ENCODE measurements at places on chromosomes 12 and 14. TPM values are rescaled to one million over a fixed set of nuclear protein-coding genes. Genes with fewer than 3 reads are reported as not detected.

The NFE2 gene
- 0.62 TPM for total RNA-seq

The CCND2 gene
- total RNA-seq: 300 TPM

The SMOC1 gene
- total RNA-seq: 18.6 TPM

The HOXC5 gene
- total RNA-seq: not detected

The TRHDE gene
- total RNA-seq: 57.1 TPM

The MAP3K9 gene
- total RNA-seq: 19.3 TPM

The FSCB gene
- not detected for total RNA-seq

- DNase-seq: no peak
Measured at GRCh38 chr14:87430810-87431209, 562.2 kb downstream of the GALC start.

DNA sequence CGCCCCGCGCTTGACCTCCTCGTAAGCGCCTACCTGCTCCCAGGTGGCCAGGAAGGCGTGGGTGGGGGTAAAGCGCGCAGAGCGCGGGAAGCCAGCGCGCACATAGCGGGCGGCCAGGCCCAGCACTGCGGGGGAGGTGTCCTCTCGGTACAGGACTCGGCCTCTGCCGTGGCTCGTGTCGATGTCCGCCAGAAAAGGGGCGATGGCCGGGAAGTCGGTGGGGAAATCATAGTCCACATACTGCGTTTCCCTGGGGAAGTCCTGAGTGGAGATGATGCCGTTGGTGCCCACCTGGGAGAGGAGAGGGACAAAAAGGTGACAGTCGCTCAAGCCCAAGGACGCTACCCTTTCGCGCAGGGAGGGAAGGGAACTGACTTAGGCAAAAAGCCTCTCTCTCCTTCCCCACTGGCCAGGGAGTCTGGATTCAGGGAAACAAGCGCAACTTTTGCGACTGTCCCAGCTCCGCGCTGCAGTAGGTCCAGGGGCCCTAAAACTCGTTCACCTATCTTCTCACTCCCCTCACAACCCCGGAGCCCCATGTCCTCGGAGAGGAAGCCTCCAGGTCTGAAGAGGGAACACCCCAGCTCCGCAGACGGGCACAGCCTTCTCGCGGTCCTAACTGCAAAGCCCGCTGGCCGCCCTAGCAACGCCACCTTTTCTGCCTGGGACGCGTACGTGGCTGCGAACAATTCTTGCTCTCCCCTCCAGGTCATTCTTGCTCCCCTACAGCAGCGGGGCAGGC lies 815 bp downstream of the NID2 start:
- DNase-seq: no peak

DNA sequence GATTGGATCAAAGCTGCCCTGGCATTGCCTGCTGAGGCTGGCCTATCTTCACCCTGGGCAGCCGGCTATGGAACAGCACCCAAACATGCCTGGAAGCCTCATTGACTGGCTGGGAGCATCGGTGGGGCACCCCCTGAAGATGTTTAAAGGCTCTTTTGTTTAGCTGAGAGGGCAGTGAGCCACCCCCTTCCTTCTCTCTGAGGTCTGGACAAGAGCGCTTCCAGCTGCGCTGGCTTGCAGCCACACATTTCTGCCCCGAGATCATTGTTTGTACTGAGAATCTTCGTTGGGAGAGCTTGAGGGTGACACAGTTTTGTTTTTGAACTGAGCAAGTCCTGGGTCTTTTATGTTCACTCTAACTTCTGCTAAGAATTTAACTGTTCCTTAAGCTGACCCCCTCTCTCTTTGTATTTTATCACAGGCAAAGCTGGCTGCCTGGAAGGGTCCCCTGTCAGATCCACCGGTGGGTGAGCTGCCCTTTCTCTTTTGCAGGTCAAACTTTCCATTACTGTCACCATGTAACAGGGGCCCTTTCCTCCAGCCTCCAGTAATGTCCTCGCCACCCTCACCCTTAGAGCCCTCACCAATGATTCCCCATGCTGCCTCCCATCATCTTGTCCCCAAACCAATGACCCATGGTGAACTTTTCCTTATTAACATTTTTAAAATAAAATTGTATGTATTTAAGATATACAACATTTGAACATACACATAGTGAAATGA lies 212.2 kb downstream of the KIF26A start:
- DNase-seq: peak; percentile 64

- DNase-seq: no peak
Measured at GRCh38 chr12:69355363-69356028, 4.0 kb upstream of the YEATS4 start.

- DNase-seq: no peak
Measured at GRCh38 chr12:79662046-79662811, 28.5 kb downstream of the PAWR start.

DNA sequence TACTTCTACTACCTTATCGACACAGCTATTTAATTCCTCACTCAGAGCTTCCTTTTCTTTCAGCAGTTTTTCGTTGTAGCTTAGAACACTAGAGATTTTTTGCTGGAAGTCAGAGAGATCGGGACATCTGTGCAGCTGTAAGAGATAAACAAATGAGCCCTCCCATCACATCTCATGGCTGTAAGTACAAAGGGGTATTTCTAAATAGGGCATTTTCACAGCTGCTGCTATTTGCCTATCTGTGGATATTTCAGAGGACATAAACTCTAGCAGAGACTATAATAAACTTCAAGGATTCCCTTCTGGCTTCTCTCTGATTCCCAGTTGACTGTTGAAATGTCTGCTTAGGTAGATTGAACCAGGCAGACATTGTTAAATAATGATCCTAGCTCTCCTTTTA lies 76.1 kb upstream of the SAV1 start:
- DNase-seq: no peak

GRCh38 chr12:87981495-87981894 lies 47.7 kb downstream of the C12orf50 start:
- no peak for DNase-seq

GRCh38 chr14:40417777-40418401 lies 985.7 kb upstream of the FBXO33 start:
- no peak for DNase-seq

DNA sequence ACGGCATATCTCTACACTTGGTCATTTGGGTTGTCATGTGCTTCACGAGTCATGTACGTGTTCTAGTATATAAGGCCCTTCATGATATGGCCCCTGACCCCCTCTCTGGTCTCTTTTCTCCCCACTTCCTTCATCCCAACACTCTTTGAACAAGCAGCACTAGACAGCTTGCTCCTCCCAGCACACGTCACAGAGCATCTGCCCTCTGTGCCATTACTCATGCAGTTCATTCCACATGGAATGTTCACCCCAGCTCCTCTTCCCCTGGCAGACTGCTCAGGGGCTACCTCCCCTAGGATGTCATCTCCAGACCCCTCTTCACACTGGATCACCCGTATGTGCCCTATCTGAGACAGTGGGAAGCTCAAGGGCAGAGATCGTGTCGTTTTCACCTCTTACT lies 14.1 kb upstream of the LRP1-AS start:
- DNase-seq: no peak

- no peak for DNase-seq
Measured at GRCh38 chr14:101780887-101781239, 19.4 kb downstream of the PPP2R5C start.

DNA sequence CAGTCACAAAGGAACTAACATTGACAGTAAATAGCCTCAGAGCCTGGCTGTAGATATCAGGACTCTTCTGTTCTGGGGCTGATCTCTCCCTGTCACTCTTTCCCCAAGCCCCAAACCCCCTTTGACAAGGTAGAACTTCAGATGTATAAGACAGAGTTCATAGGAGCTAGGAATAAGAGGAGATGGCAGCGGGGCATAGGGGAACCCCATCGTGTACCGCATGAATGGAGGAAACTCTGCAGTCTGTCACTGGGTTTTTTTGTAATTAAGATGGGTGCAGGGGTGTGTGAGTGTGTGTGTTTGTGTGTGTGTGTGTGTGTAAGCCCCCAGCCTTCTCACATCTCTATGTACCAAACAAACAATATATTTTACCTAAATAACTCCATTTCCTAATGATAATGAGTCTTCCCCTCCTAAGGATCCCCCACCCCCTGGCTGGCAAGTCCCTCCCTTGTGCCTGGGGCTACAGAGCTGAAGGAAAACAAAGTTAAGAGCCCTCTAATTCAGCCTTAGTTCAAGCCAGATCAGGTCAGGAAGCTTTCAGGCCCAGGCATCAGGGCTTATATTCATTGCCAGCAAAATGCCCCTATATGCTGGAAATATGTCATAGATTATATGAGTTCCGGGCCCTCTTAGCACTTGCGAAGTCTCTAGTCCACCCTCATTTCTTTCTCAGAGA lies 9.1 kb upstream of the HOXC4 start:
- no peak for DNase-seq

DNA sequence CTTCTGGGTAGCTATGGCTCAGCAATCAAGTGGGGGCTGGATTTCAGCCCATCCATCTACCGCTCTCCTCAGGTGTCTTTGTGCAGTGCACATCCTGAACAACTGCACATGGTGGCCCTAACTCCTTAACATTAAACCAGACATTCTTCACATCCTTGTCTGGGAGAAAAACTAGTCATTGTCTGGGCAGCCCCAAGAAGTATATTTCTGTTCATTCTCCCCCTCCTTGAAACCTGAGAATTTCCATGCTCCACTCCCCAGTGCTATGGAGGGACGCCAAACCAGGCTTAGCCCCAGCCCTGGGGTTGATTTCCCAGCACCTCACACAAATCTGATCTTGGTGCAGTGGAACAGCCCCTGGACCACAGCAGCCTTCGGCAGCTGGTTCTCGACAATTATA lies 13.4 kb downstream of the MYL2 start:
- DNase-seq: no peak

- DNase-seq: no peak
Measured at GRCh38 chr12:97301576-97301975, 161.0 kb upstream of the RMST start.

DNA sequence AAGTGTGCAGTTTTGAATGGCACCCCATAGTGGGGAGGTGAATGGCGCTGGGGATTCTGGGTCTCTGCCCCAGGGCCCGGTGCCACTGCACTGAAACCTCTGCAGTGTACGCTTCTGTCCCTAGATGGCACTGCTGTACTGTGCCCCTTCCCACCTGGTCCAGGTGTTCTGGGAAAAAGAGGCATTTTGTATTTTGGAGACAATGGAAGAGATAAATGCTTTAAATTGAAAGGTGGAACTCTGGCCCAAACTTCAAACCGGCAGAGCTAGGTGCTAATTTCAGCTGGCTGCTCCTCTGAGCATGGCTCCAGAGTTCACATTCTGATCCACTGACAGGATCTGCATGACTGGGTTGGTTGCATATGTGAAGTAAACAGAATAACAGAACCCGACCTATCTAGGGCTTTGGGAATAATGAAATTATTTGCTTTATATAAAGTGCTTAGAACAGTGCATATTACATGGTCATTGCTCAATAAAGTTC lies 52.2 kb downstream of the KRT80 start:
- DNase-seq: no peak

GRCh38 chr12:49061157-49061650 lies 610 bp upstream of the KMT2D start:
- no peak for DNase-seq

DNA sequence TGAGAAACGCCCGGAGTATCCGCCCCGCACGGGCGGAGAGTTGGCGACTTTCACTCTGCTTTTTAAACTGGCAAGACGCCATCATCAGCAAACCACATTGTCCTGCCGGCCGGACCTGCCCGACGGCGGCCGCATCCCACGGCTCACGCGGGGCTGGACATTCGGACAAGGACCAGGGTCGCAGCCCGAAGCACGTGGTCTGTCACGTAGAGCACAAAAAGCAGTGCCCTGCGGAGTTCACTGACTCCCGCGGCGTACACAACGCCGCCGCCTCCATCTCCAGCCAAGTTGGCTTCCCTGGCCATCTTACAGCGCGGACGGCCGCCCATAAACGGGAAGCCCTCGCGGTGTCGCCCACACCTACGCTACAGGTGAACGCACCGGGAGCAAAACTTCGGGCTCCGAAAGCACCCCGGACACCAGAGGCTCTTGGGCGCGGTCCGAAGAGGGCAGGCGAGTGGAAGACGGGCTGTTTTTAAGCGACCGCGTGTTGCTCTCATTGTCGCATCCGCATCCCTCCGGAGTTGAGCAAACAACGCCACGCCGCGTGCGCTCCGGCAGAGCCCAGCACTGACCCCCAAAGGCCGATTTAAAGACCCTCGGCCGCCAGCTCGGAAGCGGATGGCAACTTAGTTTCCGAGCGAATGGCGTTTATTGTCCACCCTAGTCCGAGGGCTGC lies 966 bp downstream of the SINHCAF start:
- DNase-seq: peak; percentile 5

Data from occipital lobe (tissue), 3 donors.